ENCODE measurements at places on chromosomes 4 and X.

DNA sequence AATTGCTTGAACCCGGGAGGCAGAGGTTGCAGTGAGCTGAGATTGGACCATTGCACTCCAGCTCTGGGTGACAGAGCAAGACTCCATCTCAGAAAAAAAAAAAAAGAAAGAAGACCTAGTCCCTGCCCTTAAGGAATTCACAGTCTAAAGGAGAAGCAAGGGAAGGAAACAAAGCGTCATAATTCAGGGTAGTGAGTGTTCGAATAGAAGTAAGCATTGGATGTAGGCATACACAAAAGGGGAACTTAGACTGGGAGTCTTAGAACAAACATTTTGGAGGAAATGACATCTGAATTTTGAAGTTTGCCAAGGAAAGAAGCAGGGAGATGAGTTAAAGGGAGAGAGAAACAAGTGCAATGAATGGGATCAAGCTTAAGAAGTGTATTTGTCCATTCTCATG is 32.4 kb downstream of the PPM1K start:
- no peak for DNase-seq

- no peak for DNase-seq
These were observed 236.5 kb downstream of the PARM1 start for GRCh38 chr4:75169427-75169826.

DNA sequence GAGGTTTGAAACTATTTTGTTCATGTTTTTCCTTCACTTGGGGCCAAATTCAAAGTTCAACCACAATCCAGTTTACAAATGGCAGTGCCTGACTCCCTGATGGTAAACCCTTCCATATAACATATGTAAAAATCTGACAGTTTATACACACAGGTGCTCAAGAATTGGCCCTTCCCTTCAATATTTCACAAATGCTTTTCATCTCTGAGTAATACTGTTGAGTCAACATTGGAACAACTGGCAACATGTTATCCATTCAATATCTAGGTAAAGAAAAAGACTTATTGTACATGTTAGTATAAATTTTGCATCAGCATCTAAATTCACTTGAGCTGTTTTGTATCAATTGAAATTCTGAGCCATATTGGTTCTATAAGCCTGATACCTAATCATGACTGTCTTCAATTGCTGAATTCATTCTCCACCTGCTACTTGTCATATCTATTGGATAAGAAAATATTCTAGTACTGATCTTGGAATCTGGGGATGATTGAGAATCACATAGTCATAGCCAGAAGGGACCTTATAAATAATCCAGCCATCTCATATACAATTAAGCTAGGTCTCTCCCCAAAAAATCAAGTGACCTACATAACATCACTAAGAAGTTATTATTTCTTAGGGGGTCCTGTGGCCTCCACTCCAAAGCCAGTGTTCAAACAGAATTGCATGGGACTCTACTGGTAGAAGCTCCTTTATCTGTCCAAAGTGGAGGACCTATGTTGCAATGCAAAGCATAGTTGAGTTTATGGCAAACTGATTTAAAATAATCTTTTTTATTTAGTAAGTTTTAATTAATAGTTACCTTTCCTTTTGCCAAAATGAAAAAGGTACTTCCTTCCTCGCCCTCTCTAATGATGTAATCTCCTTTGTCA is 61.9 kb downstream of the PRKG2 start:
- no peak for DNase-seq

- DNase-seq: no peak
These were observed 35.6 kb downstream of the STEEP1 start for GRCh38 chrX:119529345-119530276.

DNA sequence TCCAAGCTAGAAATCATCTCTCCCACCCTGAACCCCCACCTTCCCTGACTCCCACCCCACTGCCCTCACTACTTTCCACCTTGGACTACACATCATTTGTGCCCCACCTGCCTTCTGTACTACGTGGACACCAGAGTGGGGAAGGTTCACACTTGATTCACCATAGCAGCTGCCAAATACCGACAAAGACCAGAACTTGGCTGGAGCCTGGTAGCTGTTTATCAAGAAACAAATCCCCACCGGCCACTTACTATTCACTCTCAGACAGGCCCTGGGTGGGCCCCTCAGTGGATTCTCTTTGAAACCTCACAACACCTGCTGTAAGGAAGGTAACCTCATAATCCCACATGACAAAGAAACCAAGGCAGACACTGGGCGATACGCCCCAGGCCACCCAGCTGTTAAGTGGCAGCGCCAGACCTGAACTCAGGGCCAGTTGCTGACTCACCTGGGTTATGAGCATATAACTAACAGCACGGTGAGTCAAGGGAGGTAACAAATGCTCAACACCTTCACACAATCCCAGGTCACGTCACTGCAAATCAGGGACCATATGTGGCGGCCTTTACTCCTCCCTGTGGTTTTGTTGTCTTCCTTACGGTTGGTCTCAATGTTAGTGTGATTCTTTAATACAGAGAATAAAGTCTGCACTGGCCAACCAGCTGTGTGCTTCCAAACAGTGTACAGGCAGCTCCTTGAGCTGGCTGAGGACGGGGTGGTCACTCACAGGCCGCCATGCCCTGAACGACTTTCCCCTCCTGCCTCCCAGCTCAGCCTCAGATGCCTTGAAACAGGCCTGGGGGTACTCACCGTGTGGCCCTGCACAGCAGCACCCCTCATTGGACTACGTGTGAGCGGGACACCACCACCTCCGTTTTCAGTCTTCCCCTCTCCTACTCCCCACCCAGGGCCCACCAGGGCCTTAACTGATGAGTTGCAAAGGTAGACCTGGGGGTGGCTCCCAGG is 7.5 kb downstream of the WDR1 start:
- no peak for DNase-seq

DNA sequence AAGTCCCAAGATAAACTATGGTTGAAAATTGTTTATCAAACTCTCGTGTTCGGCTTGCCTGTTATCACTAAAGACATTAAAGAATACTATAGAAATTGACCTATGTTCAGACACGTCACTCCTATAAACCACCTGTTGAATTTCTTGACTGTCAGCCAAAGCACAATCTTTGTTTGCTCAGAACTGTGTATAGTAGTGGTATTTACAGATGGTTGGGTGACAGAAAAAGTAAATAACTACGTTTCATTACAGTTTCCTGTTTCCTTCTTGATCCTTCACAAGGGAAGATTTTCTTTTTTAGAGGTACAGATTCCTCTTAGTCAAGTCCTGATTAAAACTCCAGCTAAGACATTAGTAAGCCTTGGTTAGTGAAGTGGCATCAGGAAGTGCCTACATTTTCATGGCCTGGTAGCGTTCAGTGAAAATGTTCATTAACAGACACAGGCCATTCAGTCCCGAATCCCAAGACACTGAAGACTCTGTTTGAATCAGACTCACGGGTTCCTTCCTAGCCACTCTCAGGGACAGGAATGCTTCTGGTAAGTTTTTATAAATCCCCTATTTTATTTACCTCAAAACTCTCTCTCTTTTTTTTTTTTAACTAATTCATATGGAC is at the start of gene SMIM31:
SMIM31 (plus strand) TSS at position 259 of the 616 bp plus-strand sequence. CDS start 16,313 bp downstream, outside the sequence.
- no peak for DNase-seq

DNA sequence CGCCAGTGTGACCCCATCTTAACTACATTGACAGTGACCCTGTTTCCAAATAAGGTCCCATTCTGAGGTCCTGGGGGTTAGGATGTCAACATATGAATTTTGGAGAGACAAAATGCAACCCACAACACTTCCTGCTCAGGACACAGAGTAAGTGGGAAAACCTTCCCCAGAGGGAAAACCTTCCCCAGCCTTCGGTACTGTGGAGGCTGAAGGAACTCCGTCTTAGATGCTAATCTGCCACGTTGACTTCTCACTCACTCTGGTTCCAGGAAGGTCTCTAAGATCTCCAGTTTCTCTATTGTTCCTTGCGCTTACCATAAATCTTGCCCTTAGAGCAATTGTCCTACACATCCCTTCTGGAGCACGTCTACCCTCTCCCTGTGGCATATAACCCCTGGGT is 29.7 kb upstream of the HMX1 start:
- DNase-seq: no peak

GRCh38 chr4:67130411-67130810 is 414.9 kb downstream of the CENPC start:
- no peak for DNase-seq

DNA sequence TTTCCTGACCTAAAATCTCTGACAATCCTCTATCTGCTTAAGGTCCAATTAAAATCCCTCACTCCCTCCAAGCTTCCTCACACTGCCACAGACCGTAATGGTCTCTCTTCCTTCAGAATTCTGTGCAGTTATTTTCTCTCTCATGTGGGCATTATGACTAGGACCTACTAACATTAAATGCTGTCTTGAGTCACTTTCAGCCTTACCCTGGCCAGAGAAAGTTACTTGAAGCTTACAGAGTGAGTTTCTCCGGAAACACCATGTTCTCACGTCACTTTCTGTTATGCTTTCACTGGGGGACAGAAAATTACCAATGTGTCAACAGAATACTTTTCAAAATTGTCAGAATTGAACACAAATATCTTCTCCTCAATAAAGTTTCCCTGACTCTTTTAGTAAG is 271.8 kb downstream of the INPP4B start:
- no peak for DNase-seq

- no peak for DNase-seq
These were observed 159.8 kb downstream of the FAM13A start for GRCh38 chr4:88897180-88897579.

DNA sequence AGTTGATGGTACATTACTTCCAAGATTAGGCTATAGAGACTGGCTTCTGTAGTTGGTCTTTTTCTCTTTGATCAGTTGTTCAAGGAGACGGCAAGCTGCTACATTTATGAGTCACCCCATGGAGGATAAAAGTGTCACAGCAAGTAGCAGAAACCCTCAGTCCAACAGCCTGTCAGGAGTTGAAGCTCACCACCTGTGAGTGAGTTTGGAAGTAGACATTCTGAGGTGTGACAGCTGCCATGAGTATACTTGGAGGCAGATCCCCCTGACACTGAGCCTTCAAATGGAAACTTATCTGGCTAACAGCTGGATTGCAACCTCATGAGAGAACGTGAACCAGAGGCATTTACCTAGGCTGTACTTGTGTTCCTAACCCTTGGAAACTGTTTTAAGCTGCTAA is 68.0 kb downstream of the CCNG2 start:
- DNase-seq: no peak

DNA sequence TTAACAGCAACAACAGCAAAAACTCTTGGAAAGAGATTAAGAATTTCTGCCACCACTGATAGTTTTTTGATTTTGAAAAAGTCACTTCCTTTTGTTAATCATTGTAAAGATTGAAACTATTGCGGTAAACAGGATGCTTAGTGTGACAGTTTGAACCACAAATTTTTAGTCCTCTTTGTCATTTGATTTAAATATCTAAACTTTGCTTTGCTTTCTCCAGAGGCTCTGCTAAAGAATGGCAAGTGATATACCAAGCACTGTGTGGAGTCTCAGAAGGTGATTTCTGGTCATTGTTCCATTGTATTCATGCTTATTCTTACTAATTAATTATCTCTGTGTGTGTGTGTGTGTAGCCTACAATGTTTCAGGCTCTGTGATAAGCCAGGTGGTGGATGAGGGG is 155.6 kb downstream of the BMPR1B start:
- no peak for DNase-seq

DNA sequence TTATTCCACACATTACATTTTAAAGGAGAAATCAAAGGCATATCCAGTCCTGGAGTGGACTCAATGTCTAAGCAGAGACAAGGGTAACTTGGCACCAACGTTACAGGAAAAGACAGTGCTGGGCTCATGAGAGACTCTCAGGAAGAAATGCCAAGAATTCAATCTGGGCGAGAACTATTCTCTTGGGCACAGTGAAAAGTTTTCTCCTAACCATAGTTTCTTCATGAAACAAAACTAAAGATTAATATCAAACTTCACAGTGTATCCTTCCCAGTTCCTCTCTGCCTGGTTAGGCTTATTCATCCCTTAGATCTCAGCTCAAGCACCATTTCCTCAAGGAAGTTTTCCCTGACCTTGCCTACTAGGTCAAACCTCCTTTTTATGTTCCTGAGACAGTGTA is 109.4 kb upstream of the TLL1 start:
- no peak for DNase-seq

DNA sequence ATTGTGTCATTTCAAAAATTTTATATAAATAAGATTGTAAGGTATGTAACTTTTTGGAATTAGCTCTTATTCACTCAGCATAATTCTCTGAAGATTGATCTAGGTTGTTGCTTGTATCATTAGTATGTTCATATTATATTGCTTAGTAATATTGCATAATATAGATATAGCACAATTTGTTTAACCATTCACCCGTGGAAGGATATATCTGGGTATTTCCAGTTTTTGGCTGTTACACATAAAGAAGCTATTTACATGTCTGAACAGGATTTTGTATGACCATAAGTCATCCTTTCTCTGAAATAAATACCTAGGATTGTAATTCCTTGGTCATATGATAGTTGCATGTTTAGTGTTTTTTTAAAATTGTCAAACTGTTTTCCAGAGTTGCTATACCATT is 82.5 kb downstream of the CPEB2 start:
- DNase-seq: no peak

GRCh38 chr4:6957994-6958393 is 48.4 kb downstream of the TBC1D14 start:
- no peak for DNase-seq

DNA sequence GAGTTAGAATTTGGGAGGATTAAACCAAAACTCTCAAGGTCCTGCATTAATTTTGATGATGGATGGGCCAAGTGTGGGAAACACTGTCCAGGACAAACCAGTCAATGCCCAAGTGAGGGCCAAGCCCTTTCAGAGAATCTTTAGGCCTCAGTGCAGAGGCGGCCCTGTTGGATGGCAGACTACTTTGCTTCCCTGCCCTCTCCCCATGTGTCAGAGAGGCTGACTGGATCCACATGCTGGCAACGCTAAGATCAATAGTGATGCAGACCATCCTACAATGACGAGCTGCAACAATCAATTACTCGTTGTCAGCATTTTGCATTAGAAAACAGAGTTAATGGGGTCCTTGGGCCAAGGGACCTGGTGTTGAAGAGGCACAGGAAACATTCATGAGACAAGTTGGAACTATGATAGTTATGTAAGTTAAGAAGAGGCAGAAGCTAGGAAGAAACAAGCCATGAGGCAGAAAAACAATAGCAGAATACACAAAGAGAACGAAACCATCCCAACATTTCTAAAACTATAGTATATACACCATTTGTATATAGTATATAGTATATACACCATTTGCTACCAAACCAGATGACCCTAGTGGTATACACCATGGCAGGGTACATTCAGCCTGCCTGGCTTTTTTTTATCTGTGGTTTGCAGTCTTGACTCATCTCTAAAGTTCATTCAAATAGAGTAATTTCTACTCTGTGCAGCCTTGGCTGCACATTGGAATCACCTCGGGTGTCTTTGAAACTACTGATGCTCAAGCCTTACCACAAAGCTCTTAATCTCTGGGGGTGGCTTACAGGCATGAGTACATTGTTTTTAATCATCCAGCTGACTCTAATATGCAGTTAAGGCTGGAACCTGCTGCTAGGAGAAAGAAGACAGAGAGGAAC is 147.7 kb upstream of the GYPA start:
- DNase-seq: no peak

Data from activated T-helper 9 cell treated with anti-CD3 and anti-CD28 coated beads, Interleukin-2, amount 50 U/mL, for 16 hours (primary cell).